ENCODE measurements at places on chromosomes 1 and 21.

DNA sequence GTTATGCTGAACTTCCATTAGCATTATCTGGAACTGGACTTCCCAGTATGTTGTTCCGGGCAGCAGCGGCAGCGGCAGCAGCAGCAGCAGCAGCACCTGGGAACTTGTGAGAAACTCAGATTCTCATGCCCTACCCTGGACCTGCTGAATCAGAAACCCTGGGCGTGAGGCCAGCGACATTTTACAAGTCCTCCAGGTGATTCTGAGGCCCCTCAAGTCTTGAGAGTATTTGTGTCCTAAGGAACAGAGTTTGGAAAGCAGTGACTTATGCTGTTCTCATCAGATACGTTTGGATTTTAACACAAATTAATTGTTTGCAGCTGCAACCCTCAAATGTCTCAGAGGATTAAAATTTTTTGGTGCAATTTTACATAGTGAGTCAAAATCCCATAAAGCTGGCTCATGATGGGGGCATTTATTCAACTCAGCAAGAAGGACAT is 157.2 kb upstream of the KAZN start:
- no peak for DNase-seq

DNA sequence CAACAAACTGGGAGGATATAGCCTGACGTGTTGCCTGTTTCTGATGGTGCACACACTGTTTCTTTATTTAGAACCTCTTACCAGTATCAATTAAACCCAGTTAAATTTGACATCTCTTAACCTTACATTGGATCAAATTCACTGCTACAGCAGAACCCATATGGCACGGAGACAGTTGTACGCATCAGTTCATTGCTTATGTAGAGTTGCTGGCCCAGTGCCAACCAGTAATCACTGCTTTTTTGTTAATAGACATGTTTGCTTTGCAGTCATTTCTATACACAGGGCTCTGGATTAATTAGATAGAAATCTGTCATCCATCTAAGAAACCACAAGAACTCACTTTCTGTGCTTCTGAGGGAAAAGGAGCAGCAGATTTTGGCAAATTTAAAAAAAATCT is 154.0 kb downstream of the RWDD3 start:
- DNase-seq, result no peak

- DNase-seq, result no peak
Measured at GRCh38 chr1:184910005-184910404, 64.3 kb downstream of the NIBAN1 start.

DNA sequence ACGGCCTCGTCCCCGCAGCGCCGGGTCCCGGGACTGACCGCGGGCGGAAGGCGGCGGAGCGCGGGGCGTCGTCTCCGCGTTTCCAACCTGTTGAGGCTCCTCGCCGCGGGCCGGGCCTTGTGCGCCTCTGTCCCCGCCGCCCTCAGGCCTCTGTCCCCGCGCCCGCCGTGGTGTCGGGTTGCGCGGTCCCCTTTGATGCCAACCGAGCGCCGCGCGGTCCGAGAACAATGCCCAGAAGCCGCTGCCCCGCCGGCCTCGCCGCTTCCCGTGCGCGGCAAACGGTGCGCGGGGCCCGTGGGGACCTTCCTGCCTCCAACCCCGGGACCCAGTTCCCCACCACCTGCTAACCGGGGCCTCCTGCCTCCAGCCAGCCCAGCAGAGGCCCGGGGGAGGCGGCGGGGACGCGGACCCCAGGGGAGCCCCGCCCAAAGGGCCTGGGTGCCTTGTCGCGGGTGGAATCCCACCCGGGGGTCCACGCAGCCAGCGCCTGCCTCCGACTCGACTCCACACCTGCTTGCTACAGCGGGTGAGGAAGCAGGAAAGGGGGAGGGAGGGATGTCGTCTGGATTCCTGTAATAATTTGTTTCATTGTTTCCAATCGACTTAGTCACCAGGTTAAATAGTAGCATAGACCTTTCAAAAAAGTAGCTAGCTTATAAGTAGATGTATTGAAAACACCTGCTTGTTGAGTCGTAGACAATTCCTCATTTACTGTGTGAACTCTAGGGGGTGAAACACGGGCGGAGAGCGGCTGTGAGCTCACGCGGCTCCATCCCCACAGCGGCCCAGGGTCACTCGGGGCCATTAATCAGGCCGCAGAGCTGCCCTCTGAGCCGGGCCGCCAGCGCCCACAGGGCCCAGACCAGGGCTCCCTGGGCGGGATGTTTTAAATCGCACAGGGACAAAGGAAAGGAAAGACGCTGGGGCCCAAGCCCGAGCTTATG is 1.1 kb downstream of the COL18A1 start:
- DNase-seq, result no peak

DNA sequence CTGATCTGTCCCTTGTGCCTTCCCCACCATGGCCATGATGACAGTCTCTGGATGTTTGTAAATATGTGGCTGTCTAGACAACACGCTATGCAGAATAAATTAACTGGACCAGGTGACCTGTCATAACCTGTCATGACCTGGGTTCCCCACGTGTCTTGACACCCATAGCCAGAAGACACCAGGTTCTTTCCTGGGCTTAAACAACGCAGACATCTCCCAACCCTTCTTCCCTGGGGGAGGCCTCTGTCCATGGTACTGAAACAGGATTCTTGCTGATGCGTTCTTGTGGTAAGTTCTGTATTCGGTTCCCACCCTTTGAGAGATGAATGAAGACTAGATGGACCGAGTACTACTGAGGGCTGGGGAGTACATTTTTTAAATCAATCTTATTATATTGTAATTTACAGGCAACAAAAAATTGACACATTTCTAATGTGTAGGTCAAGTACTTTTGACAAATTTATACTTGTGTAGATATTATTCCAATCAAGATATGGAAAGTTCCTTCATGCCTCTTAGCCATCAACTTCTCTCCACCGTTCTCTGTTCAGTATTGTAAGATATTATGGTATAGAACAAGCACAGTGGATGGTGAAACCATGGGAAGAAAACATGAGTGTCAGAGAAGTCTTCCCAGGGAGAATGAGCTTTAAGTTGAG is 738.8 kb downstream of the PTPRU start:
- no peak for DNase-seq

GRCh38 chr1:13948888-13949391 is 249.0 kb downstream of the PRDM2 start:
- DNase-seq, result no peak

- DNase-seq, result no peak
Measured at GRCh38 chr1:238964631-238965030, 421.7 kb upstream of the CHRM3 start.

- DNase-seq, result no peak
Measured at GRCh38 chr1:226490426-226490809, 58.1 kb upstream of the STUM start.

- no peak for DNase-seq
Measured at GRCh38 chr1:59055908-59056719, 240.8 kb upstream of the FGGY start.

- no peak for DNase-seq
Measured at GRCh38 chr21:24693779-24694178, 913.5 kb downstream of the MRPL39 start.

GRCh38 chr1:206809504-206810084 is 37.3 kb upstream of the IL10 start:
- DNase-seq, result peak; percentile 84

DNA sequence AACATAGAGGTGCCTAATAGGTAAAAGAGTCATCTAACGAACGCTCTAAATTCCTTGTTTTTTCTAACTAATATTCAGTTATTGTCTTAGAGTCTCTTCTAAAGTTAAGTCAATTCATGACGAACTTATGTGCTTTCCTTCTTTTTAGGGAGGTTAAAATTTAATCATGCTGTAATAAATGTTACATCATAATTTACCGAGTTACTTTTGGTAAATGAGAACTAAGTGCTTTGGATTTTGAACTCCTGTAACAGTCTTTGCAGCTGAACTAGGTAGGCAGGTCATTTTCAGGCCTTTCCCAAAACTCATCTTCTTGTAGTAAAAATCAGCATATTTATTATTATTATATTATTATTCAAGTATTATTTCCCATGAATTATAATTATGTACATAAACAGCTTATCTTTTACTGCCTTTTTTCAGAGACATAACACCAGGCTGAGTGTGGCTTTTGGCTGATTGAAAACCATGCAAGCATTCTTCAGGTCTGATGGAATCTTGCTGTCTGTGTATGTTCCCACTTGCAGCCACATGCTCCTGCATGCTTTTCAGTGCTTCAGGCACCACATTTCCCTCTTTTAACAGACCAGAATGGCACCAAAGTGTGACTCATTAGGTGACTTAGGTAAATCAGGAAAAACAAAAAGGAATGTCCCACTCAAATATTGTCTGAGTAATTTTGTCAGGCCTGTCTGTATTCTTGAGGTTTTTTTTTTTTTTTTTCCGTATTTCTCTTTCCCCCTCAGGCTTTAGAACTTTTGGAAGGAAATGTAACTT is 81.0 kb upstream of the CD55 start:
- no peak for DNase-seq

DNA sequence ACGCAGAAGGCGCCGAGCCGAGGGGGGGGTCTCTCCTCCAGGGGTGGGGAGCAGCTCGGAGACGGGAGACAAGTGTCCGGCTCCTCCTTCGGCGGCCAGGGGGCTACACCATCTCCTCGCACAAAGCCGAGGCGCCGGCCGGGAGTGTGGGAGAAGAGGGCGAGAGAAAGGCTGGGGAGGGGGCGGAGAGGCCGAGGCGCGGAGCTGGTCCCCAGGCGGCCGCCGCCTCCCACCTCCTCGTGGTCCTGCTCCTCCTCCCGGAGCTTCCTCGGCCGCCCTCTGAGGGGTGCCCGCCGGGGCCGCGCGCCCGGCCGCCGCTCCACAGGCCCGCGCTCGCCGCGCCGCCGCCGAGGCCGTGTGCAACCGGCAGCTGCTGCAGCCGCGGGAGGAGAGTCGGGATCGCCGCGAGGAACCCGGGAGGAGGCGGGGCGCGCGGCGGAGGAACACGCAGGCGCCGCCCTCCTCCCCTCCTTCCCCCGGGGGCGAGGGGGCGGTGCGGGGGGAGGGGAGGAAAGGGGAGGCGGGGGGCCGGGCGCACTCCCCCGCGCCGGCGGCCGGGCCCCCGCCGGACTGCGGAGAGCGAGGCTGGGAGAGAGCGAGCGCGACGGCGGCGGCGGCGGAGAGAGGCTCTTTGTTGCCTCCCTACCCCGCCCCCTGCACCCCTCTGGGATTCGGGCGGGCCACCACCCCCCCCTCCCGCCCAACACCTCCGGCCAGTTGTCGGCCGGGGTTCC is at the start of gene ENAH:
ENAH (minus strand) TSS at position 395 of the 734 bp plus-strand sequence. CDS start 433 bp downstream, outside the sequence.
- DNase-seq, result peak; percentile 66

- peak; percentile 74 for DNase-seq
Measured at GRCh38 chr1:213122514-213122929, 71.5 kb downstream of the RPS6KC1 start.

- no peak for DNase-seq
Measured at GRCh38 chr1:2973601-2974593, 47.4 kb upstream of the ACTRT2 start.

DNA sequence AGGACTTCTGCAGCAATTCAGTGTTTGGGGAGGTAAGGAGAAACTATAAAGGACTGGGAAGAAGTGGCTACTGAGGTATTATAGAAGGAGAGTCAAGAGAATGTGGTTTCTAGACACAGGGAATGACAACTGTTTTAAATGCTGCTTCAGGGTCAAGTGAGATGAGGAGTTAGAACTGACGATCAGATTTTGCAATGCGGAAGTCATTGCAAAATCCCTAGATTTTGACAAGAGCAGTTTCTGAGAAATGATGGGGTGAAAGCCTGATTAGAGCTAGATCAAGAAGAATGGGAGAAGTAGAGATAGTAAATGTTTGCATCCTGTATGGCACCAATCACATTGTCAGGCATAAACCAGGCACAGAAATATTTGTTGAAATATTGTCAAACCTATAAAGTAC is 4.7 kb upstream of the TSNAX start:
- DNase-seq, result no peak

GRCh38 chr1:68232289-68233148 is at the start of gene WLS:
Gene WLS, minus strand, starts transcription at chr1:68232523. Its CDS starts 224 bp downstream, at chr1:68232299.
- peak; percentile 34 for DNase-seq

- DNase-seq, result no peak
Measured at GRCh38 chr1:207025146-207025880, 7.2 kb downstream of the C1orf116 start.

DNA sequence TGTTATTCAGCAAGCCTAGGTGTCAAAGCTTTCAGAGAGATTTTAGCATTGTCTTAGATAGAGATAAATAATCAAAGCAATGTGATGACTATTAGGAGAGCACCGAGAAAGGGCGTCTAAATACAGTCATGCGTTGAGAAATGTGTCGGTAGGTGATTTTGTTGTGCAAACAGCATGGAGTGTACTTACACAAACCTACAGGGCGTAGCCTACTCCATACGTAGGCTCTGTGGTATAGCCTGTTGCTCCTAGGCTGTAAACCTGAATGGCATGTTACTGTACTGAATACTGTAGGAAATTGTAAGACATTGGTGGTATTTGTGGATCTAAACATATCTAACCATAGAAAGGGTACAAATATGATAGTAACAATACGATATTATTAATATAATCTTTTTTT is 31.8 kb downstream of the KIF1B start:
- no peak for DNase-seq

DNA sequence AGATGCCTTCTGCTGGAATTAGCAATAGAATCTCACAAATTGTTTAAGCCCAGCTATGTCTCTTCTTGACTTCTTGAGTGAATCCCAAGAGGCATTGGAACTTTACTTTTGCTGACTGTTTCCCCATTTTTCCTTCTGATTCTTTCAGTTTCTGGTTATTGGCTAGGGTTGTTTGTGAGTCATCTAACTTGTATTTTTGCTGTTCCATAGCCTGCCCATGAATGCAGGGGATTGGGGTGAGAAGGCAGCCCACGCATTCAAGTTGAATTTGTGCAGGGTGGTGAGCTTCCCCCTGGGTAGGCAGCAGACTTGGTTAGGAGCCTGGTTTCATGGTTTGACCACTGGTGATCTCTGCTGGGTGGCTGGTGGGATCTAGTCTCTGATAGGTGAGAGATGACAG is 10.4 kb upstream of the KLF17 start:
- DNase-seq, result no peak

DNA sequence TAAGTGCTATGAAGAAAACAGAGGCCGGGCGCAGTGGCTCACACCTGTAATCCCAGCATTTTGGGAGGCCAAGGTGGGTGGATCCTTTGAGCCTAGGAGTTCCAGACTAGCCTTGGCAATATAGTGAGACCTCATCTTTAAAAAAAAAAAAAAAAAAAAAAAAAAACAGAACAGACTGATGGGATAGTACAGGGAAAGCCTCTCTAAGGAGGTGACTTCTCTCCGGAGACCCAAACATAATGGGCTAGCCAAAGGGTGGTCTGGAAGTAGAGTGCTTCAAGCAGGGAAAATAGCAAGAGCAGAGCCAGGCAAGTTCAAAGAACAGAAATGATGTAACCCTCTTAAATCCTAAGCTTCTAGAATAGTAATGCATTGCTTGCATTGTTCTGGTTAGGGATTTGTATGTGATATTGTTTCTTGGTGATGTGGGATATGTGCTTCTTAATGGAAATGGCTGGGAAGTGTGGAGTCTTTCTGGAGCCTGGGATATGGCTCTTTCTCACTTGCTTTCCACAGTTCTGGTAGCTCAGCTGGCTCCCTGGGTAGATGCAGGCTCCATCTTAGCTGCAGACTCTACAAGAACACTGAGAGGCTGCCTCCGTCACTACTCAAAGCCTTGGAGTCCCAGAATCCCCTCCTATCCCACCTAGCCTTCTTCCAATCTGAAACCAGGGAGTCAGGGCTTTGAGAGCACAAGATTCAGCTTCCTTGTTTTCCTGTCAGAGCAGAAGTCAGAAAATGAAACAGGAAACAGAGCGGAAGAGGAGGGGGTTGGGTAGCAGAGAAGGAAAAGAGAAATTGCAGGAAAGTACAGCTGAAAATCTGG is 1.9 kb upstream of the PIGV start:
- DNase-seq, result no peak

- peak; percentile 86 for DNase-seq
Measured at GRCh38 chr1:25858906-25859789, at the start of gene AUNIP. Gene AUNIP, minus strand, starts transcription at chr1:25859457. Its CDS starts 100 bp downstream, at chr1:25859357.

- DNase-seq, result no peak
Measured at GRCh38 chr1:4935807-4936206, 281.4 kb downstream of the AJAP1 start.

Data from MM.1S (cell line).